ENCODE measurements at places on chromosomes 2 and 18. TPM values are rescaled to one million over a fixed set of nuclear protein-coding genes. Genes with fewer than 3 reads are reported as not detected.

HJURP gene
- 2.9 TPM for total RNA-seq

GCG gene
- total RNA-seq = not detected

SALL3 gene
- total RNA-seq = 0.28 TPM

NEU4 gene
- 0.07 TPM for total RNA-seq

ACADL gene
- total RNA-seq = 4.3 TPM

Data from heart right ventricle (tissue), 16 donors.